ENCODE measurements at places on chromosomes 7 and 10.

GRCh38 chr10:7773845-7774801 is 13.7 kb downstream of the KIN start:
- DNase-seq: no peak

DNA sequence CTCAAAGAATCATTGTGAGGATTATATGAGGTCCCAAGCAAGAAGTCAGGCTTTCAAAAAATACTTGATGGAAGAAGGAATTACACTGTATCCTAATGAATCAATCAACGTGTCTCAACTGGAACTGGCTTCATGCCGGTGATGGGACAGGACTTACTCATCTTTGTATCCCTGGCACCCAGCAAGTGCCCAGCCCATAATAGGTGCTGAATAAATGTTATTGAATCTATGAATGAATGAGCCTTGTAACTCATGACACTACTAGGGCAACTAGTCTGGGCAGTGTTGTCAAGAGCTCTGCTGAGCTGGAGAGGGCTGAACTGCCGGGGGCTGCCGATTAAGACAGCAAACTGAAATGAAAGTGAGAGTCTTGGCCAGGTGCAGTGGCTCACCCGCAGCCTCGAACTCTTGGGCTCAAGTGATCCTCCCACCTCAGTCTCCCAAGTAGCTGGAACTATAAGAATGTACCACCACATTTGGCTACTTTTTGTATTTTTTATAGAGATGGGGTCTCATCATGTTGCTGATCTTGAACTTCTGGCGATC is 87.2 kb upstream of the KIF5B start:
- DNase-seq: no peak

DNA sequence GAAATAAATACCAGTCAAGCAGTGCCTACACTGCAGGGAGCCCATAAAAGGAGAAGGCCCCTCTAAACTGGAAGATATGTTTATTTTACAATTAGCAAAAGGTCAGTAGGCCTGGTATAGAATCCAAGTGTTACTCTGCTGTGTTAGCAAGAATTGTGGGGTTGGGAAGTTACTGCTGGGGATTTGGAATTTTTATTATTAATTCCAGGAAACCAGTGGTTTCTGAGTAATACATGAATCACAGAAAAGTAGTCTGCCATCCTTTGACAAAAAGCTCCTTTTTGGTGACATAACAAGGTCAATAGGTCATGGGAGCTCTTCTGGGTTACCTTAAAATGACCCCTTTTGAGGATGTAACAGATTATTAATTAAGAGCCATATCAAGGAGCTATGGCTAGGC is 67.4 kb downstream of the ZNF92 start:
- no peak for DNase-seq

DNA sequence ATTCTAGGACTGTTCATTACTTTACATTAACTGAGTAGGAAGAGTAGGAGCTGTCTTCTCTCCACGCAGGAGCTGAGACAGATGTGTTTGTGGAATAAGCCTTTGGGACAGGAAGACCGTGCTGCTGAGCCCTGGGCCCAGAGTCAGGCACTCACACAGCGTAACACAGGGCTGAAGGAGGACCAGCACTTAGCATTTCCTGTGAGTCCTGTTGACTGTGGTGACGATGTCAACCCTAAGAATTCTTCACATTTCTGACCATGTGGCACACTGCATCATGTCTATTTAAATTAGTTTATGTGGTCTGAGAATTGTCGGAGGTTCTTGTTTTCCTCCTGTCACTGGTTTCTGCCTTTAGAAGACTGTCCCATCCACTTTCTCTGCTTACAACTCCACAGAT is 117.2 kb downstream of the PIP4K2A start:
- no peak for DNase-seq

DNA sequence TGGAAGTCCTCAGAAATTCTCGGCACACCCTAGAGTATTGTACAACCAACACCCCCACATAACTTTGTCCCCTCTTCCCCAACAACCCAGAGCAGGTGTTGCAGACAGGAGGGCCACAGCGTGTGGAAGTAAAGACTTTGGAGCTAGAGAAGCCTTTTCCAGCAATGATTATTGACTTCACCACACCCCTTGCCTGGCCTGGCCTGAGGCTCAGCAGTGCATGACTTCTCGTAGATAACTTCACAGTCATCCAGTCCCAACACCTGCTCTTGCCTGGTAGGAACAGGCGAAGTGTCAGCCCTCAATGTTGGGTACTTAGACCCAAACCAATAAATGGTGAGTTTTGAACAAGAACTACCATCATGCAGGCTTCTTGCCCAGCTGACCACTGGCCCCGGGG is 36.7 kb downstream of the GOT1 start:
- no peak for DNase-seq

DNA sequence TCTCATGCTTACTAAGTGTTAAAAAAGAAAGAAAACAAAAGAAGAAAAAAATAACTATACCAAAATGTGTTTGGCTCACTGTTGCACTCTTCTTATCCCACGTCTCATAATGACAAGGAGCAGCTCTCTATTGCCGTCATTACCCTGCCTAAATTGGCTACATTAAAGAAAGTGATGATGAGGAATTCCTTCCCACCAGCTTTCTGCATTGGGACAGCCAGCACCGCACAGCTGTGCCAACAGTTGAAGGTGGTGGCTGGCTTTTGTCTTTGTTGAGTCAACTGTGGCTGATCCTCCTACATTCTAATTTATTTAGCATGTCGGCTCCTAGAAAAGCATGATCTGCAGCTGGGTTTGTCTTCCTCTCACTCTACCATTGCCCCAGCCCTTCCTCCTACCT is 751.8 kb downstream of the KCNMA1 start:
- DNase-seq: no peak
